GM23338 (cell line): ENCODE measurements at places on chromosomes 1 and 21. TPM values are rescaled to one million over a fixed set of nuclear protein-coding genes. Genes with fewer than 3 reads are reported as not detected.
A peak's percentile ranks its signal among the peaks of the same experiment; 100 is the strongest.

DNA sequence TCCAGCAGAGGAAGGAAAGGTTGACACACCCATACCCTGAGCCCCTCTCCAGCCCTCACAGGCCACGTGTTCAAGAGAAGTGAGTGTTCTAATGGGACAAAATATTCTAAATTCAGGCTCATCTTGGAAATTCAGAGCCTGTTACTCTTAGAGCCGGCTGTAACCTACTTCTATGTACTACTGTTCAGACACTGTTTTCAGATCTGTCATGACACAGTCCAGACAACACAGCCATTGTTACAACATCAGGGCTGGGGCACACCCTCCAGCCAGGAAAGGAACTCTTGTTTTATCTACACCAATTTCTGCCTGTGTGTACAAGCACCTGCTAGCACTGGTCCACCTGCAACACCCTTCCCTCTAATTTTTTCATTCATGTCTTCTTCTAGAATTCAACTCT, 145.4 kb upstream of the C8B start:
- DNase-seq = no peak

GRCh38 chr1:29029667-29030066, 94.0 kb downstream of the TMEM200B start:
- DNase-seq = no peak

DNA sequence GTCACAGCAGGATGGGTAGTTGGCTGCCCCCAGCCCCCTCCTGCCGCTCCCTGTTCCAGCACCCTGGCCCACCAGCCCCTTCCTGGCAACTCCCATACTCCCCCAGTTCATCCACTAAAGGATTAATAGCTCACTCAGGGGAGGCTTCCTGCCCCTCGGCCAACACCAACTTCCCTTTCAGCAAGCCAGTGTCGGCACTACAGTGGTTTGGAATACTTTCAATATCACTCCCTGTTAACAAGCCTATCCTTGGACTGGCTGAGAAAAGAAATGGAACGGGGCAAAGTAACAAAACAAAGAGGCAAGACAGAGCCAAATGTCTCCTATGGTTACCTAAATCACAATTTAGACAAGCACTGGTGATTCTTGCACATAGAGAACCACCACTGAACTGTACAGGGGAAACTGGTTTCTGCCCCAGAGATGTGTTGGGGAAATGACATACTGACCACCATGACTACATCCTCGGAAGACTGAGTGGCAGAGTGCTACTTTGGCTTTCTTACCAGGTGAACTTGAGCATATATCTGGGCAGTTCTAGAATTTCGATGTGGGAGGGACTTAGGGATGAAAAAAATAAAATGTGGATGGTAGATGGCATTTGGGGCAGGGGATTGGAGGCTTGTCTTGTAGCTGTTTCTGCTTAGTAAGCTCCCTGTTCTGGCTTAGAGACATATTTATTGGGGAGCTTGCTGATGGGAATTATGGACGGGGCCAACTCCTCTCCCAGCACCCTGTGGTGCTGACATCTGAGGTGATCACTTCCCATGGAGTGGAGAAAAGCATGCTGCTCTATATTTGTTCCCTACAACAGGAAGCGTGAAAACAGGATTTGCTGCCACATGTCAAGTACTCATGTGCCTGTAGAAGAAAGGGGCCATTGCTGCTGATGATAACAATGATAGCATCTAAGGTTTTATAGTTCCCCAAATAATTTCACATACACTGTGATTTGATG, 7.1 kb upstream of the CAPN2 start:
- DNase-seq = no peak

GRCh38 chr21:41891132-41891531, 12.0 kb upstream of the PRDM15 start:
- no peak for DNase-seq

- no peak for DNase-seq
These were observed 25.9 kb upstream of the IL19 start for GRCh38 chr1:206744683-206745082.

GRCh38 chr1:64228167-64228957, 24.9 kb downstream of the UBE2U start:
- DNase-seq = no peak

- no peak for DNase-seq
These were observed 3.7 kb upstream of the IPO9 start for GRCh38 chr1:201825245-201825644.

DNA sequence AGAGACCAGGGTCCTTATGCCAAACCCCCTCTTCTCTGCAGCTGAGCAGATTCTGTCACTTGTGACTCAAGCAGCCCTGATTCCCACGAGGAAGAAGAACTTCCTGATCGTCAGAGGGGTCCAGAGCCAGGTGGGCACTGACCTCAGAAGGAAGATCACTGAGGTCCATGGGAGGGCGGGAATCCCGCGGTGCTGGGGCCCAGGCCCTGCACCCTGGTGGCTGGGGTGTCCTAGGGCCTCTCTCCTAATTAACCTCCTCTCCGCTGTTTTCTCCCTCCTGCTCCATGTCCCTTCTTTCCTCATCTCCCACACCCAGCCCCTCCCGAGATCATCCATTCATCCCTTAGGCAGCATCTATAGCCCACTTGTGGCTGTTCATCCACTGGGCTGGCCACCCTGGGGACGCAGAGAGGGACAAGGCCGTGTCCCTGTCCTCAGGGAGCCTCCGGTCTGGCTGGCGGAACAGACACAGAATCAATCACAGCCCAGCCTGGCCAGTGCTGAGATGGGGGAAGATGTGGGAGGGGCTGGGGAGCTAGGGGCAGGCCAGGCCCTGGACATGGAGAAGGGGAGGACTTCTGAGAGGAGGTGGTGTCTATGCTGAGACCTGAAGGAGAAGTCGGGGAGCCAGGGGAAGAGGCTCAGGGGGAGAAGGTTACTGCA, 638.3 kb downstream of the MATN1 start:
- DNase-seq = no peak

DNA sequence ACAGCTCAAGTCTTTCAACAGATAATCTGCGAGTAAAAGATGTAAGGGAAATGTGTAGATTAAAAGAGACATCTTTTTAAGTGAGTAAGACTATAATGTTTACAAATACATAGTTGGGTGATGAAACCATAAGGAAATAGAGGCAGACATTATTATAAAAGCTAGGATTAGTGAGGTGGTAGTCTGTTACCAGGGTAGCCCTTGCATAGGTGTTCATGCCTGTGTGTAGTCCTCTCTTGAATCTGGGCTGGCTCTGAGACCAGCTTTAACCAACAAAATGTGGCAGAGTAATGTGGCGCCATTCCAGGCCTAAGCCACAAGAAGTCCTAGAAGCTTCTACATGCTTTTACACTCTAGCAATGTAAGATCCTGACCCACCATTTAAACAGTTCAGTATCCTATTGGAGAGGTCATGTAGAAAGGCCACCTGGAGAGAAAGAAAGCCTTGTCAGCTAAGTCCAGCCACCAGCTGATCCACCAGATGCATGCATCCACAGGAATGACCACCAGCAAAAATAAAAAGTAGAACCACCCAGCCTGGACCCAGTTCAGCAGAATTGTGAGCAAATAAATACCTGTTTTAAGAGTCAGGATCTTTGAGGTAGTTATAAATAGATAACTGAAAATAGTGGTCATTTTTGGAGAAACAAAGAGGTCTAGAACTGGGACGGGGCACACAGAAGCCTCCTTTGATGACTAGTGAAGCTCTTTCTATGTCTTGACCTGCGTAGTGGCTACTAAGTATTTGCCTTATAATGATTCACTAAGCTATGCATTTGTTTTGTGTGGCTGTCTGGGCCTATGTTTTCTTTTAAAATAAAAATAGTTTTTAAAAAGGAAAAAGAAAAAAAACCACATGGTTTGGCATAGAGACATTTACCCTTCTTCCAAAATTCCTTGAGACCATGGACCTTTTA, 8.1 kb downstream of the NIBAN1 start:
- DNase-seq = no peak

DNA sequence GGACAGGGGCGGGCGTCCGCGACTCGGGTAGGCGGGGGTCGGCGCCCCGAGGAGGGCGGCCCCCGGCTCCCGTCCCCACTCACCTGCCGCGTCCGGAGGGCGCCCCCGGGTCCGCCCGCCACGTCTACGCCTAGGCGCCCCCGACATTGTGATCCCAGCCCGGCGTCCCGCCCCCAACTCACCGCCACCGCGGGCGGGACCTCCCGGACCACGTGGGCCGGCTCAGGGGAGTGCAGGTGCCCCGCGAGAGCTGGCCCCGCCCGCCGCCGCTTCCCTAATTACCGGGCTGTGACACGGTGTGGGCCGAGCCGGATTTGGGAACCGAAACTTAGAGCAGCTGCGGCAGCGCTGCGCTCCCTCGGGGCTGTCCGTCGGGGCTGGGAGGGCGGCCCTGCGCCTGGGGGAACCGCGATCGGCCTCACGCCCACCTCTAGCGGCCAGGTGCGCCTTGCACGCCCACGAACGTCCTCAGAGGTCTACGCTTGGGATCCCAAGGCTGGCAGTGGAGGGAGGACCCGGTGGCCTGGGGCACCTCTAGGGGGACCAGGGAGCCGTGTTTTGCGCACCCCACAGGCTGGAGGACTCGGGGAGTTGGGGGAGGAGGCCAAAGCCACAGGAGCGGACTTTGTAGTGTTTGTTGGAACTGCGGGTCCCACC, 521 bp upstream of the NADK start:
- DNase-seq = peak; percentile 91

DNA sequence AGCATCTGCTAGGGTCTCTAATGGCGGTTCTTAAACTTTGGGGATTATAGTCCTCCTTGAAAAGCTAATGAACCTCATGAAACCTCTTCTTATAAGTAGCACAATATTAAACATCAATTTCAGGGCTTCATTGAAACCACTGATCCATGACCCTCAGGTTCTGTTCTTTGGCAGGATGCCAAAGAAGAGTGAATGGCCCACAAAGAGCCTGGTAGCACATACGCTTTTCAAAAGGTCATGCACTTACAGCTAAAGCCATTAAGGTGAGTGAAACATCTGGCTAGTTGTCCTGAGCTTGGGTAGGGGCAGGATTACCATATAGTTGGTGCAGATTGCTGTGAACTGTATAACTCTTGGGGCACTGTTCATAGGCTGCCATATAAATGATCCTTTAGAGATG, 42.3 kb downstream of the MDM4 start:
- no peak for DNase-seq

- DNase-seq = peak; percentile 21
These were observed 56.9 kb downstream of the KRTAP19-8 start for GRCh38 chr21:30981403-30981802.

- DNase-seq = peak; percentile 62
These were observed 80.0 kb downstream of the NDUFS5 start for GRCh38 chr1:39105841-39106765.

DNA sequence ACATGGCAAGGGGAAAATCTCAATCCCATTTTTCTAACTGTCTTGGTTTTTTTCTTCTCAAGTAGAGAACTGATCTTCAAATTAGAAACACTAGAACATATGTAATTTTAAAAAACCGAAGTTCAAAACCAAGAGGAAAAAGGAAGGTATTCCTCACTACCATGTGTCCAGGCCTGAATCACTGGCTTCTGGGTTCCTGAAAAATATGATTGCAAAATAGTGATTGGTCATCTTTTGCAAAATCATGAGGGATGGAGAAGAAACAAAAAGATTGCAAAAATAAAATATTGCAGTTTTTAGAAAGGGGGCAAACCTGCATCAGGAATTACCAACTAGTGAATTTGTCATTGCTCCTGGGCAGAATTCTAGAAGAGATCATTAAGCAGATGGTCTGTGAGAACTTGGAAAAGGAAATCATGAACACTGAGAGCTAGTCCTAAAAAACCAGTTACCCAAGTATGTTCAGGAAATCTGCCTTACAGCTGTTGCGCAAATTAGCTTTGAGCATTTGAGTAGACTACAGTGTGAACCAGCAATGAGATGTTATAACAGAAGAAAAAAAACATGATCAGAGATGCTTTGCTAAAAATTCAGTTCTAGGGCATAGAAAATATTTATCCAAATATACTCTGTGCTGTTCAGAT, 49.4 kb downstream of the SPATA46 start:
- DNase-seq = no peak

GRCh38 chr21:36354918-36355680, 30.1 kb upstream of the CHAF1B start:
- DNase-seq = no peak

GRCh38 chr1:162006081-162006480, 17.6 kb downstream of the OLFML2B start:
- DNase-seq = no peak

DNA sequence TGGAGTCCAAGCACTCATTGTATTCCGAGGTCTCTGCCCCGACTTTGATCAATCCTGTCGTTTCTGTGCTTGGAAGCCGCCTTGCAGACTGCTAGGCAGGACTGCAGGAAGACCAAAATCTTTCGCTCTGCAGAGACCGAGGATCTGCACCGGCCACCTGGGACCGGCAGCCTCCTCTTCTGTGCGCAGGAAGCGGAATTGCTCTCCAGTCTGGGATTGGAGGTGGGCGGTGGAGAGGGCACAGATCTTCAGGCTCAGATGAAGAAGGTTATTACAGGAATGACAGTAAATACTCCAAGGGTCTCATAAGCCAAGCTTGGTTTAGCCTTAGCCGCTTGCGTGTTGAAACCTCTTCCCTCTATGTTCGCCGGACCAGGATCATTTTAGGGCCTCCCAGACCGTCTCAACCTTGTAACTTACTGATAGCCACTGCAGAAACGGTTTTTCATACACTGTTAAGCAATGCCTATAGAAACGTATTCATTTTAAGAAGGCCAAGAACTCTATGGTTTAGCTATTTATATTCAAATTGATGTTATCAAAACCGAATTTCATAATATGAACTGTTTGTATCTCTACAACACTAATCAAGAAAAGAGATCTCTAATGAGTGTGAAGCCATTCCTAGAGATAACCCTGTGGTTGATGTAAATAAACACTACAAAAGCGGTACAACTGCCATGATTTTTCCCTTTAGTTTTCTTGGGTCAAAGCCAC, 1.1 kb downstream of the MIA3 start:
- peak; percentile 57 for DNase-seq

GRCh38 chr1:157088607-157089006, 11.0 kb downstream of the ETV3L start:
- DNase-seq = no peak

GRCh38 chr1:247177755-247178154, 5.9 kb upstream of the ZNF124 start:
- DNase-seq = no peak

GRCh38 chr21:28431527-28432200, 561.0 kb downstream of the LTN1 start:
- no peak for DNase-seq

Gene ODF2L
- total RNA-seq = 29.8 and 46.0 TPM in 2 replicates

Gene ABCB10
- total RNA-seq = 9.7 and 13.3 TPM in 2 replicates

Gene NBL1
- 8.0 and 10.6 TPM in 2 replicates for total RNA-seq

Gene ETNK2
- 18.9 and 26.2 TPM in 2 replicates for total RNA-seq

Gene VSIG8
- total RNA-seq = not detected in 2 replicates

Gene SH2D2A
- 3.4 and 11.5 TPM in 2 replicates for total RNA-seq

Gene DEPDC1
- 42.9 and 47.0 TPM in 2 replicates for total RNA-seq

Gene CEP350
- total RNA-seq = 36.8 and 50.3 TPM in 2 replicates

Gene CNST
- total RNA-seq = 17.2 and 17.6 TPM in 2 replicates

Gene AMY1A
- not detected in 2 replicates for total RNA-seq

Gene ITLN1
- not detected in 2 replicates for total RNA-seq

Gene FMO1
- not detected in 2 replicates for total RNA-seq

Gene TESK2
- total RNA-seq = 11.4 and 14.0 TPM in 2 replicates

Gene SERPINC1
- not detected in 2 replicates for total RNA-seq

Gene COL16A1
- total RNA-seq = 13.2 and 15.7 TPM in 2 replicates

Gene OR6K3
- total RNA-seq = not detected in 2 replicates
